Stimulated activated CD4-positive, alpha-beta T cell treated with anti-CD3 and anti-CD28 coated beads, Interleukin-1b, Interleukin-23, amount 100 ng/mL, for 1 hour (primary cell): ENCODE measurements at places on chromosomes 2 and 18.

- no peak for DNase-seq
Measured at GRCh38 chr2:128505150-128505490, 186.5 kb upstream of the HS6ST1 start.

DNA sequence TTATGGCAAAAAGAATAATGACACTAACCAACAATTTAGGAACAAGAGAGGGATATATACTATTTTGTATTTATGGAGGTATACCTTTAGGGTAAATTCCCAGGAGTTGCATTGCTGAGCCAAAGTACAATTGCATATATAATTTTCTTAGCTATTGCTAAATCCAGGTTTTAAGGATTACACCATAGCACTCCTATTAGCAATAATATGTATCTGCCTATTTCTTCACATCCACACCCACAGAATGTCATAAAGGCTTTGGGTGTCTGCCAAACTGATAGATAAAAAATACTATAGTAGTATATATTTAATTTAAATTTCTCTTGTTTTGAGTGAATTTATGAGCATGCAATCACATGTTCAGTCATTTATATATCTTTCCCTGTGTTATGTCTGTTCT lies 11.5 kb upstream of the SERPINB13 start:
- no peak for DNase-seq

DNA sequence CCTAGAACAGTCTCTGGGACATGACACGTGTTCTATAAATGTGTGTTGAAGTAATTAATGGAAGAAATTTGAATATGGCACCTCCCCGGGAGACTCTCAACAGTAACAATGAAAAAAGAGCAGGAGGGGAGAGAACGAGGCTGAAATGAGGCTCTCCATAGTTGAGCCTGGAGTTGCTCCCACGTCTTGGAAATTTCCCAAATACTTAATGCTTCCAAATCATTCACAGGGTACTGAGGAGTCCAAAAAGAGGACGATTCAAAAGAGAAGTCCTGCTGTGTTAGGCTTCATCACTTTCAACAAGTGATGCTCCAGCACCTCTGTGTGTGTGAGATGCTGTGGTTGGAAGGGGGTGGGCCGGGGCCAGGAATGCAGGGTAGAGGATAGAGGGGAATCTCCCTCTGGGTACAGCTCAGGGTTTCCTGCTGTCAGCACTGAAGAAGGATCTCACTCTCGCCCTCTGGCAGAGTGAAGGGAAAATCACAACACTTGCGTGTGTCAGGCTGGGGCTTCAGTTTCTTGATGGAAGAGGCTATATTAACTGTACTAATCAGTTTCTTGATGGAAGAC lies 18.1 kb upstream of the ZNF407 start:
- no peak for DNase-seq

GRCh38 chr2:164705412-164706167 lies 84.3 kb upstream of the GRB14 start:
- DNase-seq: no peak

DNA sequence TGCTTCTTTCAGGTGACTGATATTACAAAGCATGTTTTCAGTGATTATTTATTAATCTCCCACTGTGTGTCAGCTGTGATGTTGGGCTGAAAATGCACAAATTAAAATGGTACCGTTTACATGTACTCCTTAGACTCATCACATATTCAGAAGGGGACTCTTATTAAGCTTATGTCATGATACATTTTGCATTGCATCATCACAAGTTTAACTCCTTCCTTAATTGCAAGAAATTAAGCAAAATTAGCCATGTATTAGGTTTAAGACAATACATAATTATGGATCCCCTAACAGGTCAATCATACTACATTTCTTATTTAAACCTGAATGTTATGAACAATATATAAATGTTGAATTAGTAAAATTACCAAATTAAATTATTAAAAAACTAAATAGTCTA lies 899.1 kb downstream of the TMEM182 start:
- no peak for DNase-seq

DNA sequence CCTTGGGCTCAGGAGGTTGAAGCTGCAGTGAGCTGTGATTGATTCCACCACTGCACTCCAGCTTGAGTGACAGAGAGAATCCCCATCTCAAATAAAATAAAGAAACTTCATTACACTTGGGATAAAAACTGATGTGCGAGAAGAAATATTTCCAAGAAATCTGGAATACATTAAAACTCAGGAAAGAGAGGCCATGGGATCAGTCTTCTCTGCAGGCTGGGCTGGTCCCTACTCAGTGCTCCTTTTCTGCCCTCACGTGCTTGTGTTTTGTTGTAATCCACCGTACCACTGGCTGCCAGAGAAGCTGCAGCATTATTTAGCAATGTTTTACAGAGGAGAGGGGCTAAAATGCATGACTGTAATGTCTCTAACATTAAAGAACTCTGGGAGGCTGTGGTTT lies 282.0 kb downstream of the SLC8A1 start:
- DNase-seq: no peak

DNA sequence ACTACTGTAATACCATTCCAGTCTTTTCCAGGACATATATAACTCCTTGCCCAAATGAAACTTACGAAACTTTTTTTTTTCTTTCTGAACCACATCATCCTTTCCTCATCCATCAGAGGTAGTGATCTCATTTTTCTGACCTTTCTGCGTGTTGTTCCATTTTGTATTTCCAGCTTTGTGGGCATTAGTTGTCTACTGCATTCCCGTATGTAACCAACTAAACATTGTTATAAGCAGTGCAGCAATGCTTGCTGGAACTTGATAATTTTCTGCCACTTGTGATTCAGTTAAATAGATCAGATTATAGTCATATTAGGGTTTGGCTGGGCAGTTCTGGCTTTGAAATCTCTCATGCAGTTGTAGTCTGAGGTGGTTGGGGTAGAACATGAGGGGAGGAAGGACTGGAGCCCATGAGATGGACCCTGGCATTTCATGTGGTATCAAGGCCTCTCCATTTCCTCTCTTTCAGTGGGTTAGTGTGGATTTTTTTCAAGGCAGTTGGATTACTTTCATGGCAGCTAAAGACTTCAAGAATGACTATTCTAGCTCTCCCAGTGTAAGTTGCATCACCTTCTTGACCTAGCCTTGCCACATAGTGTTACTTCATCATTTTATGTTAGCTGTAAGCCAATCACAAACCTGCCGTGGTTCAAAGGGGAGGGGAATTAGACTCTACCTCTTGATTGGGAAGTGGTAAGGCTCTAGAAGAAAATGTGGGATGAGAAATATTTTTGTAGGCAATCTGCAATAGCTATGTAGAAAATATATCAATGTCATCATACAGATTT lies 80.5 kb downstream of the EHBP1 start:
- no peak for DNase-seq

GRCh38 chr2:128380061-128380889 lies 61.6 kb upstream of the HS6ST1 start:
- DNase-seq: no peak

DNA sequence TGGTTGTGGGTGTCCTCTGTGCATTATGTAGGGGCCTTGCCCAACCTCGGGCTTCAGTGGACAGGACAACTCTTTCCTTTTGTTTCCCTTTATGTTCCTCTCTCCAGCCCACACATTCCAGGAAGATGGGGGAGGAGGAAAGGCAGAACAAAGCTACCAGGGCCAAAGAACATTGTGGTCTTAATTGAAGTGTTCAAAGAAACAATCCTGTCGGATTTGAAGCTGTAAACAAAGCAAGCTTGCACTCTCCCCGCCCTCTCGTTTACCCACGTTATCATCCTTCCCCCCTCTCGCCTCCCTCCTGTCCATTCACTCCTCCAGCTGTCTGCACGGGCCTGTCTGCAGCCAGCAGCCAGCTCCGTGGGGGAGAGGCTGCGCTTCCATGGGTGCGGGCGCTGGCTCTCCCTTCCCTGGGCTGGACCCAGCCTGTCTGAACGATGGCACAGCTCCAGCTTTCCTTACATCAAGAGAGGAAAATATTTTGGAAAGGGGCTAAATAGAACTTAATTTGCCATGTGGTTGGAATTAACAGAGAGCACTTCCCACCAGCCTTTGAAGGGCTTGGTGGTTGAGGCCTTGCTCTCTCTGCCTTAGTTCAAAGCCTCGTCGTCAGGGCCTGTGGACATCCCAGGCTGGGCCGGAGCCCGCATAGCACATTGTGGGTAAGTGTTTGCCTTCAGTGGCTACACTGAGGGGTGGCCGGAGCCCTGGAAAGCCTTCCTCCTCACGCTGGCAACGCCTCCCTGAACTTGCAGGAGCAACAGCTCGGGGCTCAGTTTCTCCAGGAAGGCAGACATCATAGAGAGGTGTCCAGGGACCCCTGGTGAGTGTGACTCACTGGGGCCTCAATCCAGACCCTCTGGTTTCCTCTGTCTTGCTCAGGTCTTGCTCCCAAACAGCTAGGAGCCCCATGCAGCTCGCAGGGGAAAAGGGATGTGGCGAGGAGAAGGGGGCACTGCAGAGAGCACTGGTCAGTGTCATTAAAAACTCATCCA lies 60.6 kb upstream of the HS6ST1 start:
- no peak for DNase-seq

DNA sequence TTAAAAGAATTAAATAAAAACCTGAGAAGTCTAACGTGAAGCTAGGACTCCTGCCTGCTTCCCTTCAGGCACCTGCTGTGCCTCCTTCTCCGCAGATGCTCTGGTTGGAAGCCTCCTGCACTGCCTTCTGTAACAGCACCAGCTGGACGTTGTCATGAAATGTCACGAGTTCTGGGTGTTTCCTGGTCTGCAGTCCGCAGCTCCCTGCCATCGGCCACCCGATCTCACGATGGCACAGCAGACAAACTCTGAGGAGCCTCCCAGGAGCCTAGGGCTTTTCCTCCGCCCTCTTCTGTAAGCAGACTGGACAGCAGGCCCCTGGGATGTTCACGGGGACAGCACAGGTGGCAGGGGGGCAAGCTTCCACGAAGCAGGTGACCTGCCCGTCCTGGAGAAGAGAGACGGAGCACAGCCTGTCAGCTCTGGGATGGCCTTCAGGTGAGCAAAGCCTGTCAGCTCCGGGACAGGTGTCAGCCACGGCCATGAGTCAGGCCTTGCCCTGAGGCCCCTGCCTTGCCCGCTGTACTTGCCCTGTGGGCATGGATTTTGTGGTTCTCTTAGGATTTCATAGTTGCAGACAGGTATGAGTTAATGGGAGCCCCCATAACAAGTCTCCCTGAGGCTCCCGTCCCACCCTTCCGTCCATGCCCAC lies 110.3 kb downstream of the PXDN start:
- DNase-seq: no peak

GRCh38 chr2:237132799-237133198 lies 47.1 kb downstream of the COPS8 start:
- no peak for DNase-seq

DNA sequence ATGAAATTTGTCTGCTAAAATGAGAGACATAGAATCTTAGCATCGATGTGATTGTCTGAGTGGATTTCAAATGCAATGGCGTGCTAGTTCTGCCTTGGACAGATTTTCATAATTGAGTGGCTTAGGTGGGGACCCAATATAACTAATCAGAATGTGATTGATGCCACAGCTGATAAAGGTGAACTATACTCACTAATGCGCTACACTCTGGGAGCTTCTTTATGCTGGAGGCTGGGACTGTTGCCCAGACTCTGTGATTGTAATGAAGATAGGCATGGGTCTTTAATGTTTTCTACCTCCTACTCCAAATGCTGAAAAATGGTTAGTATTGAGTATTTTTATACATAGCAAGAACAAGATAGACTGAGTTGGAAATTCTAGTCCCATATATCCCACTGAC lies 339.5 kb upstream of the SLC39A10 start:
- DNase-seq: no peak

DNA sequence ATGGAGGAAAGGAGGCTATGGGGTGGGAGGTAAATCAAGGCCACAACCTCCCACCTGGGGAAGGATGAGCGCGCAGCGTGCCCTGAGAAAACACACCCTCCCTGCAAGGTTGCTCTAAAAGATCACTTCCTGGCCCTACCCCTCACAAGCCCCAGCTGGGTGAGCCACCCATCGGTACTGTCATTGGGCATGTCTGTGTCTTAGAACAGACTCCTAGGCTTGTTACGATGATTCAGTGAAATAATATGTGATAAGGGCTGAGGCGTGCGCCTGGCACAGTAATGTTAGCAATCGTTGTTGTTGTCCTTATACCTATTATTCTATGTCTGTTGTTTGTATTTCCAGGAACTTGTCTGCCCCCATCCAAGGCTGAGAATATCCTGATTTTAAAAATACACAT lies 175.1 kb downstream of the ZFP36L2 start:
- DNase-seq: no peak

- DNase-seq: no peak
Measured at GRCh38 chr18:25876330-25876948, 214.0 kb downstream of the SS18 start.

- no peak for DNase-seq
Measured at GRCh38 chr2:181465676-181466375, 8.6 kb downstream of the ITGA4 start.

GRCh38 chr18:3886575-3887322 lies 436.8 kb downstream of the TGIF1 start:
- no peak for DNase-seq

DNA sequence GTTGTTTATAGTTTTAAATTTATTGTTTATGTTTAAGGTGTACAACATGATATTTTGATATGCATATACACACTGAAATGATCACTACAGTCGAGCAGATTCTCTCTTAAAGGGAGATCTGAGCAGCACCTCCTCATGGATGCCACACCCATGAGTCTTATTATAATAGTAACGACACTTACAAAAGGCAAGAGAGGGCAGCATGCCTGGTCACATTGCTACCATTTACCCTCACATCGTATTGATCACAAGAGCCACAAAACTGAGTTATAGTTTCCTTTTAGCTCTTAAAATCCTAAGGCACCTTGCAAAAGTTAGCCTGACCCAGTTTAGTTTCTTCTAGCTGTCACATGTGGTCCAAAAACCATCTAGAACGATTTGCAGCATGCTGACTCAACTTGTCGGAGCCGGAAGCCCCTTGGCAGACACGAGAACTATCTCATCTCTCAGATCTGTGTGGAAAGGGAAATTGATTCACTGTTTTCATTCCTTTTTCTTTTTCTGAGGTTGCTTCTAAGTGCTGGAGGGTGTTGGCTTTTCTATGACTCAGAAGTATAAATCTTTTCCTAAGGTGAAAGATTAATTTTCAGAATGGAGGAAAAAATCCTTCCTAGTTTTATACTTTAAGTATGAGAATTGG lies 85.3 kb downstream of the CDC42EP3 start:
- DNase-seq: peak; percentile 32

DNA sequence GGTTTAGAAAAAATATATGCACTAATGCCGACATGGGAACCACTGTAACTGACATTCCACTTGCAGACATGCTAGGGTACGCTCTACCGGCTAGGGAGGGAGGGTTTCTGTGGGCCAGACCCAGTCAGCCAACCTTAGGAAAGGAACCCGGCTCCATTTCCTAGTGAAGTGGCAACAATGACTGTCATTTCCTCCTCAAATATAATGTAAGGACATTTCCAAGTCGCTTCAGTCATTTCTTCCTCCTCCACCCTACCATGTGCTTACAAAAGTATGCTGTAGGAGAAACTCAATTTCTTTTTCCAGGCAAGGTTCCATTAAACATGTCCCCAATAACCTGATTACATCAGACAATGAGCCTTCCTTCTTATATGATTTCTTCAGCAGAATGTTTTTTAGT lies 64.3 kb upstream of the PSMD14 start:
- DNase-seq: no peak

DNA sequence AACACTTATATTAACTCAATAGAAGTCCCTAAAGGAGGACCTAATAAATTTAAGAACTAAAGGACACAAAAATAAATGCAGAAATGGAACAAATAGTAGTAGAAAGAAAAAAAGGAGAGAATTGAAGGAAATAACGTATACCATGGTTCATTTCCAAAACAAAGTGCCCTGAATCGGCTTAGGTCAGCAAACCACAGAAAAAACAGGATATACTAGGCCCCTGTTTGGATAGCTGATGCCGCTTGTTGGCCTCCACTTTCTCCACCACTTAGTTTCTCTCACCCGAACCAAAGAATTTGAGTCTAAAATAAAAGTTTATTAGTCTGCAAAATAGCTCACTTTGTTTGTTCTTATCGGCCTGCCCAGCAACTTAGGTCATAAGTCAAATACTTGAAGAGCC lies 100.4 kb downstream of the HIBCH start:
- no peak for DNase-seq
